ENCODE measurements at places on chromosomes 12 and 14.

- DNase-seq, result no peak
Observed at GRCh38 chr14:49951229-49951607, 58.3 kb downstream of the ARF6 start.

DNA sequence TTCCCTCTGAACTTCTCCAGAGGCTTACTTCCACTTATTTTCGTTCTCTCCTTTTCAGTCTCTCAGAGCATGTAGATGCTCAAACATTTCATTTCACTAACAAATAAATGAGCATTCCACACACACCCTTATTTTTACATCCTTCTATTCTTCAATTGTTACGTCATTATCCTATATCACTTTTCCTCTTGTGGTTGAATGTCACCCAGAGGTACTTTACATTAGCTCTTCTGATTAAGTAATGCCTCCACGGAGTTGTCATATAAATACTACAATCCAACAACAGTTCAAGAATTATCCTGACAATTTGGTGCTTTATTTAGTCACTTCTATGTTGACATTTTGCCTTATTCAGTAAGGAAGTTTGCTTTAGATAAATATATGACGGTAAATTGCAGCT lies 18.4 kb downstream of the FAR2 start:
- DNase-seq, result no peak

GRCh38 chr14:74733221-74733620 lies 20.3 kb downstream of the FCF1 start:
- DNase-seq, result no peak

- no peak for DNase-seq
Observed at GRCh38 chr14:92461891-92462290, 51.7 kb upstream of the RIN3 start.

GRCh38 chr12:40158592-40159111 lies 52.8 kb upstream of the SLC2A13 start:
- DNase-seq, result no peak

GRCh38 chr14:70811050-70811449 lies 1.7 kb upstream of the MAP3K9 start:
- DNase-seq, result no peak

DNA sequence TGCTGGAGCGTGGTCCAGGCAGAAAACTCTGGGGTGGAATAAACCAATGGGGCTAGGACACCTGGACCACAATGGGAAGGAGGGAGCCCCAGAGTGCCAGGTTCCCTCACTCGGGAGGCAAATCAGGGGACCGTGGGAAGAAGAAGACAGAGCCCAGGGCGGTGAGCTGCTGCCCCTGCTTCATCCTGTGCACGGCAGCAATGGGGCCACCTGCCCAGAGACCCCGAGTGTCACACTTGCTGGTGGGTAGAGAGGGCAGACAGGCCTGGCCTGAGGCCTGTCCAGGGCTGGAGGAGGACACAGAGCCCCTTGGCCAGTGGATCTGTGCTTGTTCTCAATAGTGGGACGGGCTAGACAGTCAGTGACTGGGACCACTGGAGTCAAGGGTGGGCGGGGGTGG lies 58.2 kb downstream of the DIO3 start:
- no peak for DNase-seq

DNA sequence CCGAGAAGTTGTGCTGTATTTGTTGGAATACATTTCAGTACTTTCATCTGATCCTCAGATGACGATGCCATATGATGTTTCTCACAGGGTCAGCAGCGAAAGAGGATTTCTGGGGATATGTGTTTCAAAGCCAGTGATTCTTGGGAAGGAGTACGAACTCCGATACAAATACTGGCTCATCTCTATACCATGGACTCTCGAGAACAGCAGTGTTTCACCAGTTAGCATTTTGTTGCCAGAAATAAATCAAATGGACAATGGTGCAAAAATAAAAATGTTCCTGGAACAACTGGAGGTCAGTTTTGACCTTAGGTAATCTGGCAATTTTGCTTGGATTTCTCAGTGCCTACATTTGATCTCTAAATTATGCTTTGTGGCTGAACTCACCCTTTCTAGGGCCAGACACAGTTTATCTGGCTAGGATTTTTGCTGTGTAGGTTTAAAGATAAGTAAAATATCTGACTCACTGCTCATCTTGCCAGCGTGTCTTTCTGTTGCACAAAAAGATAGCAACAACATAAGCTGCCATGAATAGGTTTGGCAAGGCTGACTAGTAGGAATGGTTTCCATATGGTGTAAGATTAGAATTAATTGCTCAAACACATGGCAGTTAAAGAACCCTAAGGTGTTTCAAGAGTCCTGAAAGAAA lies 11.0 kb upstream of the MGP start:
- no peak for DNase-seq

GRCh38 chr14:50678163-50678562 lies 10.1 kb upstream of the SAV1 start:
- DNase-seq, result no peak

DNA sequence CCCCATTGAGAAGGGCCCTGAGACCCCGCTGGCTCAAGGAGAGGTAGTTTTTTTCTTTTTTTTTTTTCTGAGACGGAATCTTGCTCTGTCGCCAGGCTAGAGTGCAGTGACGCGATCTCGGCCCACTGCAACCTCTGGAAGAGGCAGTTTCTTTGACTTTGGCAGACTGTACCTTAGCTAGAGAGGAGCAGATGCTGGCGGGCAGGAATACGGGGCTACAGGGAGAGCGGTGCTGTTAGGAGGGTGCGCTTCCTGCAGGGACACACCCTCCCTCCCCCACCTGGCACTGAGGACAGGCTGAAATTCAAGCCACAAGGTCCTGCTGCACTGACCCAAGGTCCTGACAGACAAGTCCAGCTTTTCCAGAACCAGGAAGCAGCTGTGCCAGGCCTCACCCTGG lies 32.2 kb upstream of the NUDT14 start:
- no peak for DNase-seq

GRCh38 chr14:99326041-99326710 lies 54.2 kb upstream of the BCL11B start:
- DNase-seq, result no peak

- no peak for DNase-seq
Observed at GRCh38 chr14:68264260-68264569, 444.6 kb downstream of the RAD51B start.

GRCh38 chr12:46556819-46557524 lies 184.4 kb upstream of the SLC38A2 start:
- no peak for DNase-seq

DNA sequence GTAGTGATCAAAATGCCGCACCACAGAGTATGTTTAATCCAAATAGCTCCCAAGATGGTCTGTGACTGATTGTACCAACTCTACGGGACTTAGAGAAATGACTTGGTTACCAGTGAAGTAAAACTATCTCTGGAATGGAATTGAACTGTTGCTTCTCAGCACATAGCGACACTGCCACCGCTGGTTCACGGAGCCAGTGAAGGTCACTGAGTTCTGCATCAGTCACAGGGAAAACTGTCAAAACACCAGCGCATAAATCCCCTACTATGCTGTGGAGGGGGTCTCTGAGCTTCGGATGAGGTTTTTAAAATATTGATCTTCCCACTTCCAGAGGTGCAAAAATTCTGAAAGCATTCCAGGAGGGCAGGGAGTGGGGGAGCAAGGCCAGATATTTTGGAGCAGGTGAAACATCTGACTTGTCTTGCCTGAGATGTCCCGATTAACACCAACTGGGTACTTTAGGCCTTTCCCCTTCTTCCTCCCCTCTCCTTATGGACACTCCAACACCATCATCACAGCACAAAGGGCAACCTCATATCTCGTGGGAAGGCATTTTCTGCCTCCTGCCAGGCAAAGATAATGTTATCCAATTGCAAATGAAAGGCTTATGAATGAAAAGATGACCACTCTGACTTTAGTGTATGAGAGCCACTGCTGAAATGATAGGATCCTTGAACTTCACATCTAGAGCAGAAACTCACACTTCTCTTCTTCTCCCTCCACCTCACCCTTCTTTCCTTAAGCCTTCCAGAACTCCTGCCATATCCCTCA lies 2.0 kb upstream of the PLXNC1 start:
- DNase-seq, result no peak

- DNase-seq, result no peak
Observed at GRCh38 chr12:51348116-51348515, 1.6 kb upstream of the CELA1 start.

- DNase-seq, result no peak
Observed at GRCh38 chr12:87656311-87656710, 372.9 kb downstream of the C12orf50 start.

- DNase-seq, result no peak
Observed at GRCh38 chr14:70788898-70789297, 20.4 kb downstream of the MAP3K9 start.

DNA sequence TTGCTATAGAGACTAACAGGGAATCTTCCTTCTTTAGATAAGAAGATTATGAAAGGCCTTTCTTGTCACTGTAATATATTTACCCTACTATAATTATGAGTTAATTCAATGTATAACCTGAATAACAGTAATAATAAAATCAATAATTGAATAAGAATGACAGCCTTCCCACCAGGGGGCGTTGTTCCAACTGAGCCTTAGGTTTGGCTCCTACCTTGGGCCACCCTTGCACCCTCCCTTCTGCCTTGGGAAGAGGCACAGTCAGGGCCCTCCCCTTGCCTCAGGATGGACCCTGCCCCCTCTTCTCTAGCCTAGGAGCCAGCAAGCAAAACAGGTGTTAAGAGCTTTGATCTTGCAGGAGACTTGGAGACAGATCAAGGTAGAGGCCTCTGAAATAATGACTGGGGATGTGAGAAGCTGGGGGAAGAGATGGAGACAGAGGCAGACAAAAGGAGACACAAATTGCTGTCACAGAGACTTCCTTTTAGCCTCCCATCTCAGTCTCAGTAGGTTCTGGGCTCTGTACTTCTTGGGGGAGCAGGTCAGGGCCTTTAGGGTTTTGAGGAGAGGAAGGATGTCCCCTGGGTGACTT lies 40.1 kb upstream of the CISTR start:
- no peak for DNase-seq

DNA sequence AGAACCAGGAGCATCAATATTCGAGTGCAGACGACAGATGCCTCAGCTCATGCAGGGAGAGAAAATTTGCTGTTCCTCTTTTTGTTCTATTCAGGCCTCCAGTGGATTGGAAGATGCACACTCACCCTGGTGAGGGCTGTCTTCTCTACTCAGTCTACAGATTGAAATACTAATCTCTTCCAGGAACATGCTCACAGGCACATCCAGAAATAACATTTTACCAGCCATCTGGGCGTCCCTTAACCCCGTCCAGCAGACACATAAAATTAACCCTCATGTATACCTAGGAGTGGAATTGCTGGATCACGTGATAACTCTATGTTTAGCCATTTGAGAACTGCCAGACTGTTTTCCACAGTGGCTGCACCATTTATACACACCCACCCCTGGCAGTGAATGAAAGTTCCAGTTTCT lies 4.5 kb upstream of the OAS2 start:
- no peak for DNase-seq

DNA sequence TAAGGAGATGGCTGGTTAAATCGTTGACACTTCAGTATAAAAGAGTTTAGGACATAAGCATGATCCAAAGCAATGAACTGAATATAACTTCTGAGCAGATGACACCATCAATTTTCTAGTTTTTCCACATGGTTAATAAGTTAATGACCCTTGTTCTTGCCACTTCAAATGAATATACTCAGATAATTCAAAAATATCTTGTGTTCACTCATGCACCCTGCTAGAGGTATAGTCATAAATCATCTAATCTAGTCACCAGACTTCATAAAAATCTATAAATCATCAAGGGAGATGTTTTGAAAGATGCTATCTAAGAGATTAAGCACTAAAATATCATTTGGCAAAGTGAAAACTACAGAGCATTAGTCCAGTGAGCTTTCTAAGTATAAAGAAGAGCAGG lies 131.9 kb downstream of the MDGA2 start:
- DNase-seq, result no peak

- DNase-seq, result no peak
Observed at GRCh38 chr12:101209319-101210302, at the start of gene SLC5A8. Gene SLC5A8, minus strand, starts transcription at chr12:101210238. Its CDS starts 390 bp downstream, at chr12:101209848.

DNA sequence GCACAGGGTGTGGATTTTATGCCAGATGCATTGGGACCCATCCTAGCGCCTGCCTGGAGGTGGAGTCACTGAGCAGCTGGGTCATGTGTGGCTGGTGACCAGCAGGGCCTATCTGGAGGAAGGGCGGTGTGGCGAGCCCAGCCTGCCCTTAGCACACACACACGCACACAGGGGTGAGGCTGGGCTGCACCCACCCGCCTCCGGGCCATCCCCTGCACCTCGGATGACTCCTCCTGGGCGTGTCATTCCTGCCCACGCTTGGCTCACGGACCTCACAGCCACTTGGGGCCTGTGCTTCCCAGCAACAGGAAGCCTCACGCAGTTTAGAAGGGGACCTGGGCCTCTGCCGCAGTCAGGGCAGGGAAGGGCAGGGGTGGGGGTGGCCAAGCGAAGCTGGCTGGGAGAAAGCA lies 36.2 kb upstream of the FZD10 start:
- DNase-seq, result no peak

DNA sequence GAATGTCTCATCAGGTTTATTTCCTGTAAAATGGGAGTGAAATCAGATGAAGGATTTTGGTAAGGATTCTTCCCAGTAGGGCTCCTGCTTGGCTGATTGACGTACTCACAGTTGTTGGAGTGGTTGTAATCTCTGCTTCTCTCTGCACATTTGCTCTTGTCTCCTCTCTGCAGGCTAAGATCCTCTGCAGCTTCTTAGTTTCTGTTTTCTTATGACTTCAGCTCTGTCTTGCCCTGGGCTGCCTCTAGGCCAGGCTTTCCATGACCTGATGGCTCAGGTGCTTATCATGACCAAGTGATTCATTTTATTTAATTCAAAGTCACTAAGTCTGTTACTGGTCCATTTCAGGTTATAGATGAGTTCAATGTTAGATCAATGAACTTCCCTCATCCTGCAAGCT lies 394.5 kb upstream of the DDHD1 start:
- no peak for DNase-seq

- DNase-seq, result no peak
Observed at GRCh38 chr14:65297744-65298143, 114.8 kb upstream of the FUT8 start.

GRCh38 chr14:56555921-56556570 lies 23.6 kb upstream of the TMEM260 start:
- DNase-seq, result no peak

DNA sequence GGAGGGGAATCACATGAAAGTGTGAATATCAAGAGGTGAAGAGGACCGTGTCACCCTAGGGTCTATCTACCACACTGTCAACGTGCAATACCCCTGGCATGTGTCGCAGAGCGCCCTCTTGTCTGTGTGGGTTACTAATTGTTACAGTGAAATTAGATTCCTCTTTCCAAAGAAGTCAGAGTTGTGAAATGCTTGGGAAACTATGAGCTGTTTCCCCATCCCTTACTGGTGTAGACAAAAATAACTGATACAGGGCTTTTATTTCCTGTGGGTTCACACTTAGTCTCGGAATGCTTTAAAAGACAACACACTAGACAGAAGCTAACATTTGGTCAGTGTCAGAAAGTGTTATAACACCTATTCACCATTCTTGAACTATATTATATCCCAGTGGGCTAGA lies 597.3 kb downstream of the NRXN3 start:
- DNase-seq, result no peak

DNA sequence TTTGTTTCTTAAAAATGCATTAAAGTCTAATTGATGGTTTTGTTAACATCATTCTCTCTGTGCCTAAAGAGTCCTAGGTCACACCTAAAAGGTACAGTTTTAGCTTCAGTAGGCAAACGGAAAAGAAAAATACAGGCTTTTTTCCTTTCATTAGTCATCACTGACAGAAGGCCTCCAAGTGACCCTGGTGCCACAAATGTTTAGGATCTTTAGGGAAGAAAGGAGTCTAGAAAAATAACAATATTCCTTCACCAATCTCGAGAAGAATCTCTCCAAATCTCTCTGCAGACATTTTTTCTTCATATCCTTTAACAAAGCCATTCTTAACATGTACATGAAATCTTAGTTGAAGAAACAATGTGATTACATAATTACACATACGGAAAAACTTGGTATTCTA lies 2.0 kb downstream of the DENND5B start:
- DNase-seq, result no peak
